ENCODE measurements at places on chromosomes 1 and 21.

DNA sequence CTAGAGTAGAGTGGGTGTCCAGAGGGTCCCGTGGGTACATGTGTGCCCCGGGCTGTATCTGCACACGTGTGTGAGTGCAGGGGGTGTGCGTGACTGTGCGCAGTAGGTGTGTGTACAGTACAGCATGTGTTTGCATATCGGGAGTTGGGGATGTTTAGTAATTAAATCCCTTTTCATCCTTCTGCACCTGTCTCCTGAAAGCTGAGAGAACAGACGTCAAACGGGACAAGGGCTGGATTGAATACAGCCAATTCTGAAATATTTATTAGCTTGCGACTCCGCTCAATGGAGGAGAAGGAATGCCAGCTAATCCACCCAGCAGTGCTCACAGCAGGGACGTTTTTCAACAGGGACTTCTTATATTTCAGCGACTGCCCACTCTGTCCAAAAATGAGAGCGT is 44.7 kb upstream of the CASZ1 start:
- no peak for DNase-seq

DNA sequence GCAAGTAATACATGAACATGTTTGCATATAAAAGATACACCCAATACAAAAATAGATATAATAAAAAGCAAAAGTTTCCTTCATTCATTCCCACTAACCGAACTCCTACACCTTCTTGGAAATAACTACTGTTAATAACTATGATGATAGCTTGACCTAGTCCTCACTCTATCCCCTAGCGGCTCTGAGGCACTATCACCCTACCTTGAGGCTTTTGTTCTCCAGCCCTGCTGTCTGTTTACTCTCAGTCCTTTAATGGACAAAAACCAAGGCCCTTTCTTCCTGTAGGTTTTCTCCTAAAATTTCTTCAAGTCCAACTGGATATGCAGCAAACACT is 186.6 kb downstream of the SLC35F3 start:
- DNase-seq = no peak

- DNase-seq = no peak
These were observed 44.8 kb downstream of the PCNT start for GRCh38 chr21:46368533-46369285.

DNA sequence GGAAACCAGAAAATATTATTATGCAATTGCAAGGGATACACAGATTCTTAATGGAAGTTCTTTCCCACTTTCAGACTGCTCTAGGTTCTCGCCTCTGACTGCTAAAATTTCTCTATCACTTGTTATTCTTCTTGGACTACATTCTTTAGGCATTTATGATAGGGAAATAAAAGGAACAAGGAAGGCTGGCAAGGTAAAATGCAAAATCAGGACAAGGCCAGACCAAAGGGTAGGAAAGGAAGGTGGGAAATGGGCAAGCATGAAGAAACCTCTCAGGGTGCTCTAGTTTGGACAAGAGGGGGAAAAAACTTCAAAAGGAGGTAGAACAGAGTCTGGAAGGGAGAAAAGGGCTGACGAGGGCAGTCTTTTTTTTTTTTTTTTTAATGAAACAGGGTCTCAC is 26.2 kb downstream of the UROD start:
- no peak for DNase-seq

DNA sequence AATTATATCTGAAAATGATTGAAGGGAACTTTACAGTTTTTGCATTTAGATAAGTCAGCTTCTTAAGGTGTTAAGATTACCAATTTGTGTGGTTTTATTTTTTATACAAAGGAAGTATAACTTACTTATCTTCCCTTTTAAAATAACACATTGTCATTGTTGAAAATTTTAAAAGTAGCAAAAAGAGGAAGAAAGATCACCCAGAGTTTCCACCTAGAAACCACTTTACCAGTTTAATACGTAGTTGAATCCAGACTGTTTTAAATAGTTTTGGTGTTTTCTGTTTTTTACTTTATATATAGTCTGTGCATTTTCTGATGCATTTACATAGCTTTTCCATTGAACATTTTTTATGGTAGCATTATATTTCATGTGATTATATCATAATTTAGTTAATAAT is 6.1 kb downstream of the CCDC18 start:
- DNase-seq = no peak

DNA sequence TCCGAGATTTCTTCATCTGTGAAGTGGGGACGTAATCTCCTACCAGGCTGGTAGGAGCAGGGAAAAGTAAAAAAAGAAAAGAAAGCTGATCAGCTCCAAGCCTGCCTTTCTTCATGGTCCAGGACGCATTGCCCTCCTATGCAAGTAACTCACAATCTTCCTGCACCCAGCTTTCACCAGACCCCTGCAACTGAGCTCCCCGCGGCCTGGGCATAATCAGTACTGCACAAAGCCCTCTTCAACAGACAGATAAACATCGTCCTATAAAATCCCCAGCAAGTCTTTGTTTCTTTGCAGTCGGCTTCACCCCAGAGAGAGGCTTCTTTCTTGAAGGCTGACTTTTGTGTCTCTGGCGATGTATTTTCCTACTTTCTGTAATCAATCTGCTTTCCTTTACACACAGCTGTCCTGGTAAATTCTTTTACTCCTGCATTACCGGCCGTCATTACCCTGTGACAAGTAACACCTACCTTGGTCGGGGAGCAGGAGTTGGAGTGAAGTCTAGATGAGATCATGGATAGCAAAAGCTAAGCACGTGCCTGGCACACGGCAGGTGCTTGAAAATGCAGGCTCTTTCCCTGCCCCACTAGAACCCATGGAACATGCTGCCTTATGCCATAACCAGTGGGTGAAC is 8.3 kb downstream of the PADI1 start:
- DNase-seq = no peak

- no peak for DNase-seq
These were observed 14.2 kb downstream of the VPS13D start for GRCh38 chr1:12244078-12244477.

GRCh38 chr1:235867903-235868469 is 1.3 kb upstream of the LYST start:
- peak; percentile 8 for DNase-seq

GRCh38 chr1:172381946-172382345 is 38.5 kb upstream of the C1orf105 start:
- no peak for DNase-seq

- no peak for DNase-seq
These were observed 97.0 kb downstream of the SIPA1L2 start for GRCh38 chr1:232532901-232533300.

- DNase-seq = no peak
These were observed 45.1 kb downstream of the DPT start for GRCh38 chr1:168683871-168684270.

DNA sequence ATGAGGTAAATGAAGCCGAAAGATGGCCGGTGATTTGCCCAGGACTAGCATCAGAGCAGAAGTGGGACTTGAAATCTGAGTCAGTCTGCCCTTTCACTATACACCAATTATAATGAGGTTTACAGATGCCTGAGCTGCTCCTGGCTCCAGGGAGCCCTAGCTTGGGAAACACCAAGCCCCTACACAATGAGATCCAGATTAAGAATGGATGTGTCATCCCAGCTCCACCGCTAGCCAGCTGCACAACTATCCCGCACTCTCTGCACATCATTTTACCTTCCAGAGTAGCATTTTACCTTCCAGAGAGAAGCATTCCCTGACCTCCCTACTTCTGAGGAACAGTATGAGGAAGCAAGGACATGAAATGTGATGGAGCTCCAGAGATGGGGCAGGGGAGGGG is 27.0 kb downstream of the SERTAD4 start:
- DNase-seq = no peak

DNA sequence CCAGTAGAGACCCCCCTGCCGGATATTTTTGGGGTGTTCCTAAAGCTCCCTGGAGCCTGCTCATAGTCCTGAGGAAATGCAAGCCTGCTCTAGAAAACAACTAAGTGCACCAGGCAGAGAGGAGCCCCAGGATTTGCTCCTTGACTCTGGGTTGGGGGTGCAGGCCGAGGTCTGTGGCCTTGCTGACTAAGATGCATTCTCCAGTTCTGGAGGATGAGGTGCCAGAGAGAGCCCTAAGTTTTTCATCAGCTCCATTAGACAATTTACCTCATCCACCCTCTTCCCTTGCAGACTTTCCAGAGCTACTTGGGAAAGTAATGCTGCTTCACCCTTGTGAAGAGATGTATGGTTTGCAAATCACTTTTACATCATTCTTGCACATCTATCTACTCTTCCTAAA is 9.1 kb downstream of the TUFT1 start:
- DNase-seq = no peak

- DNase-seq = no peak
These were observed 12.3 kb downstream of the OBSCN start for GRCh38 chr1:228219962-228220780.

DNA sequence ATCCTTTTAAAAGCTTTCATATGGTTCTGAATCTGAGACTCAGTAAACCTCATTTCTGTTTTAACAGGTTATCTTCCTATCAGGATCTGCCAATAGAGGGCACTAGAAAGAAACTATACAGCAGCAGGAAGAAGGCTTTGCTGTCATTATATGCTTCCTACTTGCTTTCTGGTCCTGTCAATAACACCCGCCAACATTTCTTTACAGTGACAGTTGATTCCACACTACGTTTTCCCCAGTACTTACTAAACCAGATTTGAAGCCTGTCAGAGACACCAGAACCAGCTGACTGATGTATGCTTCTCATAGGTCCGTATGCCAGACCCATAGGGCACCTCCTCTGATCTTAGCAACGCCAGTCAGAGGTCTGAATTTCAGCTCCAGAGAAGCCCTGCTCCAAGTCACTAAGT is 341.0 kb upstream of the NEGR1 start:
- DNase-seq = no peak

- DNase-seq = no peak
These were observed 2.1 kb upstream of the PYGO2 start for GRCh38 chr1:154963643-154964042.

- DNase-seq = no peak
These were observed 608.5 kb upstream of the USP24 start for GRCh38 chr1:55823541-55824250.

- no peak for DNase-seq
These were observed 140.6 kb downstream of the SDCCAG8 start for GRCh38 chr1:243396424-243396823.

DNA sequence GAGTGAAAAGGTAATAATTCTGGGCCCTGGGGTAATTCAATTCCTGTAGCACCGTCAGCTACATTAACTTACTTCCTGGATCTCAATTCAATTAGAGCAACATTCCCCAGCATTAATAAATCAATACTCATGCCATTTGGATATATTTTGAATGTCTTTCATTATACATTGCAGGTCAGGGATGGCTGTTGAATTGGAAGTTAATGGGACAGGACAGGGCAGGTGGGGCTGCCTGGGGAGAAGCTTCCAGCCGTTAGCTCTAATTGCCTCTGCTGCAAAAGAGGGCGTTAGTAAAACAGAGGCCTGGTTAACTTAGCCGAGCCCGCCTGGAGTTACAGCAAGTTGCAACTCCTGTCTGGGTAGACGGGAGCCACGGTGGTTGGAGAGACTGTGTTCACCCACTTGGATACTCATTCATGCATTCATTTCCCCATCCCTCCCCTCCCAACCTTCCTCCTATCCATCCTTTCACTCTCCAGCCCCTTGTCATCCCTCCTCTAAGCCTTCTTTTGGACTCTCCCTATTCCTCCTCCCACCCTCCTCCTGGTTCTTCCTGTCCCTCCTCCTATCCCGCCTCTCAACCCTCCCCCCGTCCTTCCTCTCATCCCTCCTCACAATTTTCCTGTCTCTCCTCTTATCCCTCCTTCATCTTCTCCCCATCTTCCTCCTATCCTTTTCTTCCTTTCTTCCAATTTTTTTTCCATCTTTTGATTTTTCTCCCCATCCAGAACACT is 137.6 kb upstream of the RUNX3 start:
- DNase-seq = no peak

DNA sequence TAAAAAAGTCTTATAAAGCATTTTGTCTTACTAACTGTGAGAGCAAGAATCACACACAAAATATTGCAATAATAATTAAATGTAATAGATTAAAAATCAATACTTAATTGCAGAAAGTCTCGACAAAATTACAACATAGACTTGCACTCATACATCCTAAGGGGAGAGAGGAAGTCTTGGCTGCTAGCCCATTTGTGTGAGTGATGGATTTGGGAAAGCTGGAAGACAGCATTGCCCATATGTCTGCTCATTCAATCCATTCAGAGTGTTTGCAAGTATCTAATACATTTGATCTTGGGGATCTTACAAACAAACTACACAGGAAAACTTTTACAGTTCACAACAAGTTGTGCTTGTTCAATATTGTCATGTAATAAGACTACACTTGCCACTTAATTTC is 140.5 kb downstream of the COL11A1 start:
- no peak for DNase-seq

DNA sequence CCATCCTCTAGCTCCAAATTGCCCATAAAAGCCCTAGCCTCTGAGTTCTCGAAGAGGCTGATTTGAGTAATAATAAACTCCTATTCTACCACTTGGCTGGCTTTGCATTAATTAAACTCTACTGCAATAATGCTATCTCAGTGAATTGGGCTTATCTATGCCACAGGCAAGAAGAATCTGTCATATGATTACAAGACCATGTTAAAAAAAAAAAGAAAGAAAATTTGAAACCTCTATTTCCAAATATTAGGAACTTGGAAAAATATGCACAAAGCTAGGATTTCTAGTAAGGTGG is 27.6 kb upstream of the SGIP1 start:
- DNase-seq = no peak

DNA sequence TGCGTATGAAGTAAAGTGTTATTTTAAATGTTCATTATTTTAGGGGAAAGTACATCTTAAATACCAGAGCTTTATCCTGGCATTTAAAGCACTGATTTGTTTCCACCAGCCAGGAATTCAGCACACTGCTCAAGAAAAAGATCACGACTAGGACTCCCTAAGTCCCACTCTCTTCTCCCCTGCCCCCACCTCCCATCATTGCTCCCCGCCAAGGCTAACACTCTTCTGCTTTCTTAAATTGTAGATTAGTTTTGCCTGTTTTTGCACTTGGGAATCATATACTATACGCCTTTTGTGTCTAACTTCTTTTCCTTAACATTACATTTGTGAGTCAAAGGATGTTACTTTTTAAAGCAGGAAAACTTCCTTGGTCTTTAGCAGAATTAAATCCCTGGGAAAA is 37.5 kb upstream of the C1orf105 start:
- no peak for DNase-seq

DNA sequence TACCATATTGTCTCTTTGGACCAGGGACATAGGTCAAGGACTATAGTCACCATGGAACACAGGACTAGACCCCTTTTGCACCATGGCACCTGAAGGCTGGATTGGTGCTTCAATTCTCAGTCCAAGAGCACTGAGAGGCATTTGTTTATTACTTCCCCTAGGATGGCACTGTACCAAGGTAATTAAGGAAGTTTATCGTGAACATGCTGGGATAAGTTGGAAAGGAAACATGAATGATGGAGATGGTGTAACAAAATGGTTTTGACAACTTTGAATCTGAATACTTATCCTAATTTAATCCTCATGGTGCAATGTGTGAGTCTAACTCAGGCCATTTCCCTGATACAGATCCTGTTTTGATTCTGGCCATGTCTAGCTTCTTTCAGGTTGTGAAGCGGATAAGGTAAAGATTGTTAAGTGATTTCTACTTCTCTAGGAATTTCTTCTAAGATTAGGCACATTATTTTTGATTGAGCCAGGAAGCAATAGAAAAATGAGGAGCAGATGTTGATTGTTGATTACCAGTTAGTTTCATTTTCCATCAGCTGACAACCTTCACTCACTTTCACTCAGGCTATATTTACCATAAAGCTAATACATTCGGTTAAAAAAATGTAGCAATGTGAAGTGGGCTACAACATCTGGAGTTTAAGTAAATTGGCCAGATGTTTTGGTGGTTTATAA is 37.3 kb upstream of the SIPA1L2 start:
- DNase-seq = no peak

- no peak for DNase-seq
These were observed 66.7 kb downstream of the AK5 start for GRCh38 chr1:77348549-77348948.
